ENCODE measurements at places on chromosomes 5 and 9. TPM values are rescaled to one million over a fixed set of nuclear protein-coding genes. Genes with fewer than 3 reads are reported as not detected.

DNA sequence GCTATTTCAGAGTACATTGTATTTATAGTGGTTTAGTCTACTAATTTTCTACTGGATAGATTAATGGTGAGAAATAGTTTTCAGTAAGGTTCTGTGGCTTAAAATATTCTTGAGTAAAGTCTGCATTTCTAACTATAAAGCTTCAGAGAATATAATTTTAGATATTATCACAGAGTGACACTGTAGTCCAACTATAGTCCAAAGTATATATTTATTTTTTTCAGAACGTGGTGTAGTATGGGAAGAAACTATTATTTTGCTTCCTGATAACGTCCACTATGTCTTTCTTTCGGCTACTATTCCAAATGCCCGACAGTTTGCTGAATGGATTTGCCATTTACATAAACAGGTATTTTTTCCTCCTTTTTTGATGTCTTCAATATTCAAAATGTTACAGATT, 35.3 kb downstream of the MTREX start:
- DNase-seq: no peak

- no peak for DNase-seq
These were observed 854 bp upstream of the TEX48 start for GRCh38 chr9:114682846-114683245.

DNA sequence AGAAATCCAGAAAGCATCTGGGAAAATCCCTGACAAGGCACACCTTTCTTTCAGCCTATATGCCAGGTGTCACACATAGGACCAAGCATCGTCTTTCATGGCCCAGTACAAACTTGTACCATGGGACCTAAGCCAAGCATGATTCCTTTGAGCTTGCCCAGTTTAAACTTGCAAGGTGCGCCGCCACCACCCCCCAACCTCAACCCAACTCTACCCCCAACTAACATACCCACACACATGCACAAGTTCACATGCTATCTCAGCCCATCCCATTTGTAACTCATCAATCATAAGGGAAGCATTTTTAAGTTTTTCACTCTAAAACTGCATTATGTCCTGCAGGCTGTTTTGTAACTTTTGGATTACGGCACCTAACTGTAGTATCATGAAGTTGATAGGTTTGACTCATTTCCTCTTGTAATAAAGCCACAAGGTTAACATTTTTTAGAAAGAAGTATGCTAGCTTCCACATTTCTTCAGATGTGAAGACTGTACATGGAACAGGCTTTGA, 145.9 kb upstream of the FST start:
- no peak for DNase-seq

The EIF4E1B gene
- not detected for total RNA-seq

DNA sequence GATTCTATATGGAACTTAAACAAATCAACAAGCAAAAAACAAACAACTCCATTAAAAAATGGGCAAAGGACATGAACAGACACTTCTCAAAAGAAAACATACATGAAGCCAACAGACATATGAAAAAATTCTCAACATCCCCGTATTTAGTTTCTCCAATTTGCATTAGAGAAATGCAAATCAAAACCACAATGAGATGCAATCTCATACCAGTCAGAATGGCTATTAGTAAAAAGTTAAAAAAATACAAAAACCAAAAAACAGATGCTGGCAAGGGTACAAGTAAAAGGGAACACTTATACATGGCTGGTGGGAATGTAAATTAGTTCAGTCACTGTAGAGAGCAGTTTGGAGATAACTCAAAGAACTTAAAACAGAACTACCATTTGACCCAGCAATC, 342.1 kb upstream of the NUDT12 start:
- no peak for DNase-seq

DNA sequence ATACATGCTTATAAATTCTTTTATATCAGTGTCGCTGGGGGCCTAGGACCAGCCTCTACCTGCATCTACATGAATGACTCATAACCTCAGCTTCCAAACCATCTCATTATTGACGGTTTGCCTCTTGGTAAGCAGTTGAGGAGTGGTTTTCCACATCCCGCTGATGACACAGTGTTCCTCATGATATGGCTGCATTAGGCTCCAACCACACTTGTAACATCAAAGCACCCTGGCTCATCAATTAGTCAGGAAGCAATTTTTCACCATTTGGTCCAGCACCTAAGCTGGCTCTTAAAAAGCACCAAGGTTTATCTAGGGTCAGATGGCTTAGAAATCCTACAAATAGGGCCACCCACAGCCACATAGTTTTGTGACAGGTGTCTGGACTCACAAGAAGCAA, 402.4 kb downstream of the ARHGEF28 start:
- DNase-seq: no peak

The HTR1A gene
- not detected for total RNA-seq

- peak; percentile 44 for DNase-seq
These were observed 9.9 kb upstream of the FBP2 start for GRCh38 chr9:94603259-94604160.

DNA sequence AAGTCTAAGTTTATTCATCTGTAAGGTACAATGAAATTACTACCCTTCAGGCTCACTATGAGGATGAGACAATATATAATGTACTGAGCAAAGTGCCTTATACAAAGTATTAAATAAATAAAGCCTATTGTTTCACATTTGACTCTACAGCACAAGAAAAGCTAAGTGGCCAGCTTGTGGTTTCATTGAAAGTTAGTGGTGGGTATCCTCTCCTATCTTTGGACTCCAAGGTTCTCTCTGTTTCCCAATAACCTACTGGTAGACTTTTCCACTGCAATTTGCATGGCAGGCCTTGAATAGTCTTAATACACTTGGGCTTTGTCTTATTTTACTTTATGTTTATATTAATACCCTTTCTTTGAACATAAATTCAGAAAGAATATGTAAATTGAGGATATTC, 262.7 kb downstream of the DEPDC1B start:
- no peak for DNase-seq

DNA sequence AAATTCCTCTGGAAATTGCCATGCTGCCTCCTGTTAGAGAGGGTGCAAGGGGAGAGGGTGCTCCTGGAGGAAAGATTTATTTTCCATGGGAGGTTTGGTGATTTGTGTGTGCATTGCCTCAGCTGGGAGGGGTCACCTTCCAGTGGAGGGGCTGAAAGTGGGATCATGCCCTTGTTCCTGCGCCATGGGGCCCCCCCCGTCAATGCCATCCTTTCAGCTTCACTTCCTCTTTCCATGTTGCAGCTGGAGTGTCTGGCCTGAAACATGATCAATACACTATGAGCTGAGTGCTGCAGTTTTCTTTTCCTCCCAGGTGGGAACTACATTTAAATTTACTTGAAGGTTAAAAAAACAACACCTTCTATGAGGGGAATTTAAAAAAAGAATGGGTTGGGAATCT, 176.8 kb downstream of the MELK start:
- DNase-seq: no peak

The ARHGEF37 gene
- 0.73 TPM for total RNA-seq

- peak; percentile 17 for DNase-seq
These were observed 14.2 kb upstream of the FRRS1L start for GRCh38 chr9:109181284-109181683.

DNA sequence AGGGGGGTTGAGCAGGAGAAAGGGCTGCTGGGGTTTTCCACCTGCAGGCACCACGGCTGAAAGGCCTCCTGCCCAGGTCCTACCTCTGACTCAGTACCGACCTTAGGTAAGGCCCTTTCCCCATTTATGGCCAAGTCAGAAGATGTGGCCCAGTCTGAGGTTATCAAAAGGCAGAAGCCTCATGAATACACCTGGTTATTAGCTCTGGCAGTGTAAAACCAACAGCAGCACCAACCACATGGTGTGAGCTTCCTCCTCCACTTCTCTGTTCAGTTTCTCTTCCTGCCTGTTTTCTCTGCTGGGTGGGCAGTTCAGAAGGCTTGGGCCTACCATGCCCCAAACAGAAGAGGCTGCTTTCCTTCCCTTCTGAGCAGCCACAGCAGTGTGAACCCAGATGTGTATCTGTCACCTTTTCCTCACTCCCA, 86.9 kb downstream of the UGCG start:
- no peak for DNase-seq

The GARIN3 gene
- total RNA-seq: not detected

GRCh38 chr9:88182501-88182900, 44.2 kb upstream of the SPATA31C2 start:
- no peak for DNase-seq

DNA sequence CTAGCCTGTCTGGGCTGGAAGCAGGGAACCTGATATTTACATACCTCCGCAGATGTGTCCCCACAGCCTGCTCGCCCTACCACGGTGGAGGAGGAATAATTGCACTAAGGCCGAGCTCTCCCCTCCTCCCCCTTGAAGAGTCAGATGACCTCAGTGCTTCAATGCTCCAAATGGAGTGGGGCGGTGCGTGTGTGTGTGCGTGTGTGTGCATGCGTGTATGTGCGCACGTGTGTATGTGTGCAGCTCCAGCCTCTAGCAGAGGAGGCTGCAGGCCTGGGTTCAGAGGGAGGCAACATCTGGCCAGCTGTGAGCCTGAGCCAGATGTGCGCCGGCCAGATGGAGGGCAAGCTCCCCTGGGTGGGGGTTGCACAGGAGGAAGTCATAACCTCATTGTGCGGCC, 90.5 kb downstream of the NRG2 start:
- no peak for DNase-seq

DNA sequence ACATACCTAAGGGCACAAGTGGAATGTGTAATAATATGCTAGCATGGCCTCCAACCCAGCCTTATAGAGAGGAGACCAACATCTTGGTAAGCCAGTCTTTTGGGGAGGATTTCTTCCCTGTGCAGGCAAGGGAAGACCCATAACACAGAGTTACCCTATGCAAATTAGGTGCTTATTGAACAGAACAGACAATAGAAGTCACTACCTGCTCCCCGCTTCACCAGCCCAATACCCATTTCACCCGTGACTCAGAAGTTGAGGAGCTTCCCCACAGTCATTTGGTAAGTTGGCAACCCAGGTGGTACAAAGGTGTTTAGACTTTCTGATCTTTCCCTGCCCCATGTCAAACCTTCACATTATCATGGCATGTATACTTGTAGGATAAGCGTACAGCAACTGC, 44.6 kb downstream of the AOPEP start:
- no peak for DNase-seq

GRCh38 chr9:101375546-101375945, 9.3 kb downstream of the BAAT start:
- no peak for DNase-seq

DNA sequence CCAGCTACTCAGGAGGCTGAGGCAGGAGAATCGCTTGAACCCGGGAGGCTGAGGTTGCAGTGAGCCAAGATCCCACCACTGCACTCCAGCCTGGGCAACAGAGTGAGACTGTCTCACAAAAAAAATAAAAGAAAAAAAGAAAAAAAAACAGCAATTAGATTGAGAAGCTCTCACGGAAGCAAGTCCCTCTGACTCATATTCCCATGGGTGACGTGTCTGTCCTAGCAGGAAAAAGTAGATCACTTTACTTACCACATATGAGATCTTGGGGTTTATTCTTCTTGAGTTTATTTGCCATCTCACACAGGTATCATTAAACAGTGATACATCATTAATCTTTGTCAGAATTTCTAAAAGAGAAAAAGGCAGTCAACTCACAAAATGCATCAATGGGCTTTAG, 62.6 kb downstream of the SUSD1 start:
- no peak for DNase-seq

The ABO gene
- total RNA-seq: not detected

The SNX24 gene
- total RNA-seq: 2.6 TPM

The FTMT gene
- not detected for total RNA-seq

- no peak for DNase-seq
These were observed 98.9 kb downstream of the MAN2A1 start for GRCh38 chr5:109788596-109788995.

DNA sequence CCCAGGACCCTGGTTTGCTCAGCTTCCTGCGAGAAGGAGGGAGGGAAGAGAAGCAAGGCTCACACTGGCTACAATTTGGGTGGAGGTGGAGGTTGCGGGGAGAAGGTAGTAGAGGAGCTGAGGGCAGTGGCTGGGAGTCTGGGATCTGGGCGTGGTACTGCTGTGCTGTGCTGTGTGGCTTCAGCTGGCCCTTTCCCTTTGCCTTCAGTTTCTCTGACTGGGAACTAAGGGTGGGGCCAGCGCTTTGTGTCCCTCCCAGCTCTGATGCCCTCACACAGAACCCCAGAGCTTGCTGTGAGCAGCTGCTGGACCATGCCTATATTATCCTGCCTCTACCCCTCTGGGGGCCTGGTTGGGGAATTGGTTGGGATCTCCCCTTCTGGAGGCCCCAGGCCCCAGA, 60.9 kb downstream of the RGS3 start:
- no peak for DNase-seq

The CARTPT gene
- not detected for total RNA-seq

DNA sequence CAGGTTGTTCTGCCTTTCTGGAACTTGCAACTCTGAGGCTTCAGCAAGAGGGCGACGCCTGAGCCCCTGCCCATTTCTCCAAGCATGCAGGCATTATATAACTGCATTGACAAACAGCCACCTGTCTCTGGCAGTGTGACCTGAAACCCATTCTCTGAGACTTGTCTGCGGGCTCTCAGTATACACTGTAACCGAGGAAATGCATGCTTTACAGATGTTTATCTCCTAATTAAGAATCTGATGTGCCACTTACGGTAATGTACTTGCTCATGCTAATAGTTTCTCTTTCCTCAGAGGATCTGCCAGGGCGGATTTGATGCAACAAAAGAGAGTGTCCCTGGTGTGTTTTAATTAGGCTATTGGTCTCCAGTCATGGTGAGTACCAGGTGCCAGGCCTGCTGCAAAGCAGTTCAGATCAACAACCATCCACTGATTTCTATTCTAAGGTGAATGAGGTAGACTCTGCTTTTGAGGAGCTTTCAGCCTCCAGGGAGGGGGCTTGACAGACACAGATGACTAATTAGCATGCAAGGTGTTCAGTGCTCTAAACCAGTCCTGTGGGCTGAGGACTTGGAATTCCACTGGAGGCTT, 593.7 kb upstream of the KLF4 start:
- DNase-seq: no peak

DNA sequence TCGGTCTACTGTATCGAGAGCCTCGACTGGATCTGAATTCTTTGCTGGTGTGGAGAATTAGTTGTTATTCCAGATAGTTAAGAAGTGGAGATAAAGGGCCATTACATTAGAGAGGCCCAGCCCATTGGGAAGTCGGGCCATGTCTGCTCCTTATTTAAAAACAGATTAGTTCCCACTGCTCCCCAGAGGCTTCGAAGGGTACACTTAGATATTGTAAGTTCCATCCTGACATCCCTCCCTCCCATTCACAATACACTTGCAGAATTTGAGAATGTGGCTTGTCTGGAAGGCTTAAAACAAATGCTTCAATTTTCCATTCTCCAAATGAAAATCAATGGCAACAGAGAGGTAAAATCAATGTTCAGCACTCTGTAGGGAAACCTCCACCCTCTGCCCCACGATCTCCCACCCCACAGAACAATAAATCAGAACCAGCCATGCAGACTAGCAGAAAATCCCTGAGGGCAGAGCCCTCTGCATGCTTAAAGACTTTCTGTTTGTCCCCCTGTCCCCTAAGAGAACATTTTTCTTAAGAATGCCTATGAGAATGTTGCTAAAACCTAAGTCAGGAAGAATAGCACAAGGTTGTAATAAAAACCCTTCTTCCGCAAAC, 364.1 kb downstream of the SPOCK1 start:
- no peak for DNase-seq

Data from naive thymus-derived CD4-positive, alpha-beta T cell (primary cell).